ENCODE measurements at places on chromosomes 7 and 10.

GRCh38 chr7:130894146-130894908, 160.3 kb upstream of the KLF14 start:
- peak; percentile 76 for DNase-seq

- no peak for DNase-seq
These were observed 23.2 kb downstream of the BET1 start for GRCh38 chr7:93980744-93981479.

DNA sequence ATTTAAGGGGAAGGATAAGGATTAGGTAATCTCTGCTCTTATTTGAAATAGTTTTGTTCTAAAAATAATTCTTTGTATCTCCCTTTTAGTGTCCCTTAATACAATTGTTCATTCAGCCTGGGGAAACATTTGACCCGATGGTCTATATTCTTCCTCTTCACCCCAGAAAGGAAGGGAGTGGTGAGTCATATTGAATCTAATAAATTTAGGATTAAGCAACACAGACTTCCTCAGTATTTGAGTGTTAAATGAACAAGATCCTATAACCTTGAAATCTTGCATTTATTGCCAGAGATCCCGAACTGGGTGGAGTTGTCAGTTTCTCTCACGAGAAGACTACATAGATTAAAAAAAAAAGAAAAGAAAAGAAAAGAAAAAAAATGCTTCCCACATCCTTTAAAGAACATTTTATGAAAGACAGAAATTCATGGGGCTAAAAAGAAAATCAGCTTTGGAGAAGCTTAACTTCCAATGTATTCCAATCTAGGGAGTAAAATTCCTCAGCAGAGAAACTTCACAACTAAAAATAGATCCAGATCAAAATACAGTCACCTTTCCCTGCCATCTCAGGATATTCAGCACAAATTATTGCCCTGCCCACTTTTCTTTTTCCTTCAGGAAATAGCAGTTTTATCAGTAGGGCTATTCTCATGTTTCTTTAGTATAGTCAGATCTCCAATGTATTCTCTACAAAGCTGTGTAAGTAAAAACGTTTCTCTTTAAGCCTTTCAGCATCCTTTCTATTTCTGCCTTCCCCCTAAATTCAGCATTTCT, 82.2 kb downstream of the SEMA3D start:
- peak; percentile 39 for DNase-seq

DNA sequence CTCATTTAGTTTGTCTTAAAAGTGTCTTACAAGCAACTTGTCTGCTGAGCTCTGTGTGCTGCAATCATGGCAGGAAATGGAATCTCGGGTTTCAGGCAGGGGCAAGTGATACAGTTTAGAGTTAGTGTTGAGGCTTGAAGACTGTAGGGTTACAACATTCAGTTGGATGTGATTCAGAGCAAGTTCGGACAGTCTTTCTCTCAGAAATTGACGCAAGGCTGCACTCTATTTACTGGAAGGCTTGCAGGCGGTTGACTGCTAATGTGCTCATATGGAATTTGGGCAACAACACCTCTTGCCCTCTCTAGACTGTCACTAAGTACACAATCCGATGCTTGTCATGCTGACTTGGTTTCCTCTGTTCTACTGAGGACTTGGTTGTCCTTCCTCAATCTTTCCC, 161.7 kb upstream of the BMPER start:
- DNase-seq = peak; percentile 98

DNA sequence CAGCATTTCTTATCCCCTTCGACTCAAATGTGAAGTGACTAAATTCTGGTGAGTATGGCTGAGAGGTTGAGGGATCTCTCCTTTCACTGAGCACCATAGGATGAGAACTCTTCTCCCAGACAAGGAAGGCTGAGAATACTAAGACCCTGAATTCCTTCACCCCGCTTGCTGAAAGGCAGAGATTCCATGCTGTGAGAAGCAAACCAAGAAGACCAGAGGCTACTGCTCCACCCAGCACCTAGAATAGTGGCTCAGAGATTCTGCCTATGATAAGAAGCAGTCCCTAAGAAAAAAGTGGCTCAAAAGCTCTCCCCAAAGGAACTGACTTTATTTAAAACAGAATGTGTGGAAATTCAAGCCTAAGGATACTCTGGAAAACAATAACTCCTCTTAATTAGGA, 26.7 kb upstream of the WNT2 start:
- DNase-seq = no peak

DNA sequence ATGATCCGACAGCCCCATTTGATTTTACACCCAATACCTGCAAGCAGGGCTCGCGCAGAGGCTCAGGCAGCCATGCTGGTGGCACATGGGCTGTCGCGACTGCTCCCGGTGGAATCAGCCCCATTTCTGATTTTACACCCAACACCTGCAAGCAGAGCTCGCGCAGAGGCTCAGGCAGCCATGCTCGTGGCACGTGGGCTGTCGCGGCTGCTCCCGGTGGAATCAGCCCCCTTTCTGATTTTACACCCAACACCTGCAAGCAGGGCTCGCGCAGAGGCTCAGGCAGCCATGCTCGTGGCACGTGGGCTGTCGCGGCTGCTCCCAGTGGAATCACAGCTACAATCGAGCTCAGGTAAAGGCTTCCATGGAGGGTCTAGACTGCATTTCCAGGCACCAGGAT, 244.1 kb downstream of the PTPRN2 start:
- DNase-seq = no peak

DNA sequence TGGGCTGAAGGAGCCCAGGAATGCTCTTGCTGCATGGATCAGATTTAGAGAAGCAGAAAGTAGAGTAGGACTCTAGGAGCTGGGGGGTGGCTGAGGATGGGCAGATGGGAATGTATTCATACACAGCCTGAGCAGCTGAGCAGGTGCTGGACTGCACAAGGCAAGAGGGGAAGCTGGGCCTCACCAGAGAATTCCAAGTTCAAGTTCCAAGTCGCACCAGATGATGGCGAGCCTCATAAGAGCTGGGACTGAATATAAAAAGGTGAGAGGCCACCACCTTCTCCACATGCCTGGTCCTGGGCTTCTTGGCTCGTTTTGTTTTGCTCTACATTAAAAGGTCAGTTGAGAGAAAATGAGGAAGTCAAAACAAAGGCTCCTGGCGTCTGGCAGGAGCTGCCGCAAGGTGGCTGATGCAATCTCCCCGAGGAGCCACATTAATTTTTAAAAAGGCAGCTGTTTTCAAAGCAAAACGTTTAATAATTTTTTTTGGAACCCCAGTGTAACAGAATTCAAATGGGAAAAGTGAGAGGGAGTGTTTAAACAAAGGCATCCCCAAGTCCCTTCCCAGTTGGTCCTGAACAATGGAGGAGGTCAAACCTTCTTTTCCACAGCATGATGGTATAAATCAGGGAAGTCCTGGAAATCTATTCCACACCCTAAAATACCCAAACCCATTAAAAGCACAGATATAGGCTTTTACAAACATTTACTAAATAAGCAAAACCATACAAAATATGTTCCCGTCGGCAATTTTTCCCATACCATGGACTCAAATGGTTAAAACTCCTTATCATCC, 9.5 kb downstream of the CYREN start:
- peak; percentile 72 for DNase-seq

DNA sequence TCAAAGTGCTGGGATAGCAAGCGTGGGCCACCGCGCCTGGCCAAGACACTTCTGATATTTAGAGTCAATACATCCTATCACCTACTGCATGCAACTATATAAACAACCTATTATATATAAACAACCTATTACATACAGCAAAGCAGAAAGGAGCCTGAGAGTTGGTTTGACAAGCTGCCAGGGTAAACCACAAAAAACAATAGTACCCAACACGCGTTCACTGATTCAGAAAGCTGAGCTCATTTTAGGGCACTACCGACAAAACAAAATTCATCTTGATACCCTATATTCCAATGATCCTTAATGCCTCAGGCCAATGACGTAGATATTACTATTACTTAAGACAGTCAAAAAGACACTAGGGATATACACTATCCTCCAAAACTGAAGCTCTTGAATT, 16.2 kb downstream of the MALSU1 start:
- DNase-seq = peak; percentile 41

- no peak for DNase-seq
These were observed 20.4 kb upstream of the RHBDD2 start for GRCh38 chr7:75858410-75858809.

- no peak for DNase-seq
These were observed 260.6 kb downstream of the POU6F2 start for GRCh38 chr7:39238234-39238869.

- DNase-seq = no peak
These were observed 25.9 kb downstream of the TNRC18 start for GRCh38 chr7:5397736-5398135.

DNA sequence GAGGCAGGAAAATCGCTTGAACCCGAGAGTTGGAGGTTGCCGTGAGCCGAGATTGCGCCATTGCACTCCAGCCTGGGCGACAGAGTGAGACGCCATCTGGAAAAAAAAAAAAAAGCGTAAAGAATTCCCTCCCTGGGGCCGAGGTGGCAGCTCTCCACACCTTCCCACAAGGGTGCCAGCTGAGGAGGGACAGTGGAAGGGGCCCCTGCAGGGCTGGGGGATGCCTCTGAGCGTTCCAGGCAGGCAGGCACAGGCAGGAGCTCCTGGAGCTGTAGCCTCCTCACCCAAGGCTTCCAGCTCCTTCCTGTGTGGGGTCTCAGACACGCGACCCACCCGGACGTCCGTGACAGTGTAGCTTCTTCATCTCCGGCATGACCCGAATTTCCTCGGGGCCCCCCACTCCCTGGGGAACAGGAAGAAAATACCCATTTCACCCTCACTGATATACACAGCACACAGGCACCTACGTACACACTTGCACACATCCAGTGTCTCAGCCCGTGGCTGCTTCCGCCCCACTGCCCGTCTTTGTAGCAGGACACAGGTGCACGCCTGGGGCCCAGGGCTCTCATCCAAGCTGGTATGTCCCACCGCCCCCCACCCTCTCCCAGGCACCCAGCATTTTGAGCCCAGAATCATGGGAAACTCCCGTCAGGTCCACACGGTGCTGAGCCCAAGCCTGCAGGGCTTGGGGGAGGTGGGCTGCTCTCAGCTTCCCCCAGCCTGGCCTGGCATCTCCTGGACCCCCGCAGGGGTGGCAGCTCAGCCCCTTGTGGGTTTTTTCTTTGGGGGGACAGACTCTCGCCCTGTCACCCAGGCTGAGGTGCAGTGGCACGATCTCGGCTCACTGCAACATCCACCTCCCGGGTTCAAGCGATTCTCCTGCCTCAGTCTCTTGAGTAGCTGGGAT, 25.7 kb downstream of the GRIFIN start:
- no peak for DNase-seq

DNA sequence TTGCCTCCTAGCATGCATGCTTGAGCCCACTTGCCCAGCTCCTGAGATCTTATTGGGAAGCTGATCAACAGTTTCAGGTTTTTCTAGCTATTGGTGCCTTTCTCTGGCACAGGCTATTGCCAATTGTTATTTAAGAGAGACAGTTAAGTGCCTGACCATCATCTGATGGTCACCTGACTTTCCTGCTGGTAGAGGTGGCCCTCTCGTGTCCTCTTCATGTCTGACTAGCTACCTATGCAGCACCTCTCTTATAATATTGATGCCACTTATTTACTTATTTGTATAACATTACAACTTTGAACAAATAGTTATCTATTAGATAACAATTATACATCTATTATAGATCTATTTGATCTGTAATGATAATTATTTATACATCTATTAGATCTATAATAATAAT, 205.9 kb upstream of the SEMA3D start:
- DNase-seq = no peak

- no peak for DNase-seq
These were observed 336.9 kb upstream of the CDC14C start for GRCh38 chr7:48587475-48587874.

GRCh38 chr7:136957391-136957790, 88.9 kb downstream of the CHRM2 start:
- DNase-seq = peak; percentile 26

- DNase-seq = no peak
These were observed 159.4 kb downstream of the ANLN start for GRCh38 chr7:36549029-36549428.

- DNase-seq = no peak
These were observed 83.4 kb upstream of the FAM3C start for GRCh38 chr7:121479466-121479865.

DNA sequence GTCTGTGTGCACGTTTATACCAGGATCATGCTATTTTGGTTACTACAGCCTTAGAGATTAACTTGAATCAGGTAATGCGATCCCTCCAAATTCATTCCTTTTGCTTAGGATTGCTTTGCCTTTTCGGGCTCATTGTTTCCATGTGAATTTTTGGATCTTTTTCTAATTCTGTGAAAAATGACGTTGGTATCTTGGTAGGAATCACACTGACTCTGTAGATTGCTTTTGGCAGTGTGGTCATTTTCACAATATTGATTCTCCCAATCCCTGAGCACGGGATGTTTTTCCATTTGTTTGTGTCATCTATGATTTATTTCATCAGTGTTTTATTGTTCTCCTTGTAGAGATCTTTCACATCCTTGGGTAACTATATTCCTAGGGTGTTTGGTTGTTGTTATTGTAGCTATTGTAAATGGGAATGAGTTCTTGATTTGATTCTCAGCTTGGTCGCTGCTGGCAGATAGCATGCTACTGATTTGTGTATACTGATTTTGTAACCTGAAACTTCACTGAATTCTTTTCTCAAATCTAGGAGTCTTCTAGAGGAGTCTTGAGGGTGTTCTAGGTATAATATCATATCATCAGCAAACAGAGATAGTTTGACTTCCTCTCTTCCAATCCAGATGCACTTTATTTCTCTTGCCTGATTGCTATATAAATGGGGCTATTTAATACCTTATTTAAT, 18.2 kb downstream of the SNX8 start:
- DNase-seq = no peak

DNA sequence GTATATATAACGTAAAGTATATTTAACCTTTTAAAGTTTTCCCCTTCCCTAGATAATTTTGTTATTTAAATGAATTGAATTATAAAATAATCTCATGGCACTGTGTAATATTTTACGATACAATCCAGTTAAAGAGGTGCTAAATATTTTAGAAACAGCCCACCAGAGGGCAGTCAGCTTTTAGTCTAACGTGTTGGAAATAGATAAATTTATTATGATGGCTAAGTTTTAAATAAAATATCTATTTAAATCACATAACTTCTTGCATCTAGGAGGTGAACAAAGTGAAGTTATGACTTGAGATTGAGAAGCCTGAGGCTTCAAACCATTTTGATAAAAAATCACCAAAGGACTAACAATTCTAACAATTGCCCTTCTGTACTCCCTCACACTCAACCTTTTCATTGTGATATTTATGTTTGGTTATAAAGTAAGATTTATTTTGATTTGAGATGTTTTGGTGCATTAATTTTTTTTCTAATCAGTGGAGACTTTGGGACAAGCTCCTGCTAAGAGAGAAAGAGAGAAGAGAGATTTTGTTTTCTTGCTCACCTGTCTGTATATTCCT, 171.5 kb upstream of the SP4 start:
- peak; percentile 73 for DNase-seq

- no peak for DNase-seq
These were observed 576.3 kb downstream of the GFRA1 start for GRCh38 chr10:115696747-115697146.

DNA sequence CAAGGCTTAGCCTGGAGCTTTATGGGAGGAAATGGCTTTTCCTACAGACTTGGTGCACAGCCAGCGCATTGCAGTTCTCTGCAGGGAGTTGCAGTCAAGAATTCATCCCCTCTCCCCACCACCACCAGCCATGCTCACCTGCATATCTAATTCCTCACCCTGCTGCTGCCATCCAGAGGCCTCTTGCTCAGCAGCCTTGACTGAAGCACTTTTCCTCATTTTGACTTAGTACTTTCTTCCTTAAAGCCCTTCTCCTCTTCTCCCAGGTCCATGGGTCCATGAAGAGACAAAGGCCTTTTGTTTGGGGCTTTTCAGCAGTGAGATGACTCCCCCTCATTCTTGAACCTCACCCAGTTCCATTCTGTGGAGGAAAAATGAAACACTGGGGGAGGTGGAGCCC, 39.7 kb upstream of the GPR141 start:
- DNase-seq = no peak

- no peak for DNase-seq
These were observed 56.3 kb downstream of the CAMK1D start for GRCh38 chr10:12405342-12406320.

All from choroid plexus epithelial cell (primary cell).